ENCODE measurements at places on chromosomes 2 and 18.

DNA sequence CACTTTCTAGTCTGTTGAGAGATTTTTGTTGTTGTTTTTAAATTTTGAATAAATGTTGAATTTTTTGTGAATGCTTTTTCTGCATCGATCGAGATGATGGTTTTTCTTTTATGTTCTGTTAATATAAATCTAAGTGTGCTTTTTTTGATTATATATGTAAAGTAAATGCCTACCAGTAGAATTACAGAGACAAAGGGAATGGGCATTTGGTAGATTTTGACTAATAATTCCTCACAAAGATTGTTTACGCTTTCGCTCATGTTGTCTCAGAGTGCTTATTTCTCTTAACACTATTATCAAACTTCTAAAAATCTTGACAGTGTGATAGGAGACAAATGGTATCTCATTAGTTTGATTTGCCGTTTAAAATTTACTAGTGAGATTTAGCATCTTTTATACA lies 3.7 kb downstream of the MYO3B start:
- DNase-seq, result no peak

DNA sequence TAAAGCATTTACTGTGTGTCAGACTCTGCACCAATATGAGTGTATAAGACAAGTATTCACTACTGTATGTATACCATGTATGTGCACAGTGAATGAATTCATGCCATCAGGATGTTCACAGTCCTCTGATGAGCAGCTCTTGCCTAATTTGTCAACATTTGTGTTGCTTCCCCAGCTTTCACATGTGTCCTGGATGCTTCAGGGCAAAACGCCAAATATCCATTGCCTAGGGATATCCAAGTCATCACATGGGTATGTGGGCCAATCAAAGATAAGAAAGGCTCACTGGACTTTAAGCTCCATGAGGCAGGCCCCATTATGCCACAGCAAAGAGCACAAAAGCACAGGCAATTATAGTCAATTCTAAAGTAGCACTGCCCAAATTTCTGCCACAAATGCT lies 134.2 kb upstream of the CHAC2 start:
- DNase-seq, result no peak

DNA sequence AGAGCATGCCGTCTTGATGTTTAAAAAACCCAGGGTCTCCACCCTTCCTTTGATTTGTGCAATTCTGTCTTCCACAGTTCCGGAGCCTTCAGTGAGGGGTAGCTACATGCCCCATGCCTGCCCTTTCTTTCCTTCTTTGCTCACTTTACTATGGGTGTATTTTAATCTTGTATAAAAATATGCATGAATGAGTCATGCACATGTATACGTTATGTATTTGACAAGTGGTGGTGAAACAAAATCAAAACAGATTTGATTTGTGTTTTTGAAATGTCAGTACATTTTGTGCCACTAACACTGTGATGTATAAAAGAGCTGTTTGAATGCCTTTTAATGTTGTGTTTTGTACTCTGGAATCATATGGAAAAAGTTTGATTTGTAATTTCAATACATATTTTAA lies 126.5 kb downstream of the RNF144A start:
- no peak for DNase-seq

- no peak for DNase-seq
Observed at GRCh38 chr2:149611100-149611820, 23.7 kb upstream of the MMADHC start.

DNA sequence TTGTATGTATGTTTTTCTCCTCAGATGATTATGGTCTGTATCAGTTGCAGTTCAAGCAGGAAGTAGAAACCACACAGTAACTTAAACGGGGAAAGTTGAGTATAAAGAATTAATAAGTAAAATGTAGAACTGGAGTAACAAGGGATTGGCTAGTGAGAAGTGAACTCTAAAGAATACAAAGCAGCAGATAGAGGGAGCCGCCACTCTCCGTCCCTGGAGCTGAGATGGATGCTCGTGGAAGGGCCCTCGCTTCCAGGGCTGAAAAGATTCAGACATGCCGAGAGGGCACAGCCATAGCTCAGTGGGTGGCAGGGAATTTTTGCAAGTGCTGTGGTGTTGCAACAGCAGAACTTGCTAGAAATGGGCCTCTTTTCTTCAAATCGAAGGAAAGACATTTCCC lies 155.8 kb downstream of the COL6A3 start:
- DNase-seq, result no peak

DNA sequence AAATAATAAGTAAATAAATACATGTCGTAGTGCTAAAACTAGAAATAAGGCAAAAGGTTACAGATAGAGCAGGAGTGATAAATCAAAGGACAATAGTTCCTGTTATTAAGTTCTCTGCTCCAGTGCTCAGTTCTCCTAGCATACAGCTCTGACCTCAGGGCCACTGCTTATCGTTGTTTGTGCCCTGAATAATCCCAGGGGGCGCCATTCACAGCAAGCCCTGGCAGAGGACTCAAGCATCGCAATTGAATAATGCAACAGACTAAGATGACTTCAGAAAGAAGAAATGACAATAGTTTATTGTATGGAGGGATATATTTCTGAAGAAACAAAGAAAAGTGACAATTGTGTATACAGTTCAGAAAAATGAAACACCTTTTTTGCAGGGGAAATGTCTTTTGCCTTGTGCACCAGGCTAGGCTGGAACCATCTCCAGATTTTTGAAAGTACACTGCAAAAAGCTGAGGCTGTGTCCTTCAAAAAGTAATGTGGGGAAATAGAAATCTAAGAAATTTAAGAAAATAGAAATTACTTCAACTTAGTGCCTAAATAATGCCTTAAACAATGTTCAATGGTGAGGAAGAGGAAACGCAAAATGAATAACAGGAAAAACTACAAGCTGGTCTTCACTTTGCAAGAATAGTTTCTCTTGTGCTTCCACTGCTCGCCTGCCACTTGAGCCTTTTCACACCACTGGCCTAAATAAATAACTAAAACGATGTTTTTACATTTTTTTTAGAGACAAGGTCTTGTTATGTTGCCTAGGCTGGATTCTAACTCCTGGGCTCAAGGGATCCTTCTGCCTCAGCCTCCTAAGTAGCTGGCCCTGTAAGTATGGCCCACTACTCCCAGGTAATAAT lies 19.0 kb upstream of the CCNYL1 start:
- DNase-seq, result peak; percentile 15

DNA sequence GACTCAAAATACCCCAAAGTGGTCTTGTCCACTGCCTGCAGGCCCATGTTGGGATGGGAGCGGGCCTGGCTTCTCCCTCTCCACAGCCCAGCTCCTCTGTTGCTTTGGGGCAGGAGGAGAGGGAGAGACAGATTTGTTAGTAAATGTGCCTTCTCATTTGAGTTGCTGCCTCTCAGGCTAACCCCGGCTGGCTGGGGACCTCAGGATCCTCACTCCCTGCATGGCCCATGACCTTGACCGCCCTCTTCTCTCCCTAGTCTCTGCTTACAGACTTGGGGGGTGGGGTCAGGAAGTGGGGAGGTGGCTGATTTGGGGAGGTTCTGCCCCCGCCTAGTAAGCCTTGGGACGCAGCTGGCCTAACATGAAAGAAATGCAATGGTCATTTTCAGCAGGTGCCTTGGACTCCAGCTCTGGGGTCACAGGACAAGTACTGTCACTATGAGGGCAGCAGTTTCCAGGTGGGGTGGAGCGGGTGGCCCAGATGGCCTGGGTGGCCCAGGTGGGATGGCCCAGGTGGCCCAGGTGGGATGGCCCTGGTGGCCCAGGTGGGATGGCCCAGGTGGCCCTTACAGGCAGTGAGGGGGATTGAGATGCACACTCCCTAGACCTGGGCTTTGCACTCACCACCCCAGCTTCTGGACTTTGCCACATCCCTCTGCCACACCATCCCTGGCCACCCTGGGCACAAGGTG lies 24.1 kb downstream of the HJURP start:
- DNase-seq, result no peak

DNA sequence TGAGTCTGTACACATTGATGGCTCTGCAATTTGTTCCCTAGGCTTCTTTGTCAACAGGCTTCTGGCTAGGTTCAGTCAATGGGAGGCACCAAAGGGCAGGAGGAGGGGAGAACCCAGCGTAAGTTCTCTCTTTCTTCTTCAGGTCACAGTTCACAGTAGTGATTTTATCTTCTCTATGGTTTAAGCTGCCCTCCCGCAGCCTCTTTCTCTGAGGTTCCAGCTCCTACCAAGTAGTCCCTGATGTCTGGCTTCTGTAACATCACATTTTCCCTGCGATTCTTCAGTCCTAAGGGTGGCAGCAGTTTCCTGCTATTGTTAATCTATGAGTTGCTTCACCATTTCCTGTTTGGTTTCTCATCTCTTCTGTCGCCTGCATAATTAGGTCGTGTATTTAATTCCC lies 107.4 kb downstream of the CPO start:
- DNase-seq, result peak; percentile 4

- DNase-seq, result no peak
Observed at GRCh38 chr2:26691161-26691560, 1.4 kb upstream of the KCNK3 start.

GRCh38 chr18:8468191-8468590 lies 141.0 kb upstream of the RAB12 start:
- DNase-seq, result no peak

GRCh38 chr2:171404261-171404660 lies 29.5 kb downstream of the METTL8 start:
- no peak for DNase-seq

- DNase-seq, result no peak
Observed at GRCh38 chr2:184268900-184269477, 329.3 kb upstream of the ZNF804A start.

- DNase-seq, result no peak
Observed at GRCh38 chr2:235813398-235813797, 319.6 kb downstream of the AGAP1 start.

- DNase-seq, result no peak
Observed at GRCh38 chr2:162037028-162037795, 36.8 kb downstream of the DPP4 start.

DNA sequence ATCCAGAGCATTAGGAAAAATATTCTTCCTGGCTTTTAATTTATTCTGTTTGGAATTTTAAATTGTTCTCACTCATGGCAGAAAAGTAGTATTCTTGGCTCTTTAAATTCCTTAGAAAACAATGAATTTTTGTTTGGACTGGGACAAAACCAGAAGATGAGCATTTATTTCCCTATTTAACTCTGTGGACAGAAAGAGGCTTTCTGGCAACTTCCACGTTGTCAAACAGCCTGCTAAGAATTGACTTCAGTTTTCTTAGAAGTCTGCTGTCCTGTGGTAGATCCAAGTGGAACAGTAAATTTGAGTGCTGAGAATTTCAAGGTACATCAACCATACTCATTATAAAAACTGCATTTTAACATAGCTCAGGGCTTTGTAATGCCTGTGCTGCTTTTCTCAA lies 83.8 kb downstream of the MGAT5 start:
- no peak for DNase-seq

DNA sequence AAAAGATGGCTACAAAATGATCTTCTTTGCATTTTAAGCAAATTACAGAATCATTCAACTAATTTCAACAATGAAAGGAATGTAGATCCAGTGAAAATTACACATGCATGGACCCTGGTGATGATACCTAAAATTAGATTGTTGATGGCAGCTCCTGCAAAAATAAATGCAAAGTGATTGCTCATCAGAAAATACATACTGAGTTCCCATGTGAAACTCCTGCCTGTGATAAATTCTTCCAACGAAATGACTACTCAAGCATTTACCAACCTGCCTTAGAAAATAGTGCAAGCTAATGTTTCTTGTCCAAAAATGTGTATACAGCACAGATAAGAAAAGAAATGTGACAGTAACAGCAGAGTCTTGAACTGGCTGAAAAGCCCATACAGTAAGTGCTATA lies 300.0 kb upstream of the REV1 start:
- no peak for DNase-seq

- no peak for DNase-seq
Observed at GRCh38 chr2:201909348-201909747, 103.0 kb downstream of the CDK15 start.

- DNase-seq, result no peak
Observed at GRCh38 chr2:137000811-137001210, 235.5 kb downstream of the THSD7B start.

GRCh38 chr2:217058791-217059755 lies 199.2 kb upstream of the TNP1 start:
- no peak for DNase-seq

DNA sequence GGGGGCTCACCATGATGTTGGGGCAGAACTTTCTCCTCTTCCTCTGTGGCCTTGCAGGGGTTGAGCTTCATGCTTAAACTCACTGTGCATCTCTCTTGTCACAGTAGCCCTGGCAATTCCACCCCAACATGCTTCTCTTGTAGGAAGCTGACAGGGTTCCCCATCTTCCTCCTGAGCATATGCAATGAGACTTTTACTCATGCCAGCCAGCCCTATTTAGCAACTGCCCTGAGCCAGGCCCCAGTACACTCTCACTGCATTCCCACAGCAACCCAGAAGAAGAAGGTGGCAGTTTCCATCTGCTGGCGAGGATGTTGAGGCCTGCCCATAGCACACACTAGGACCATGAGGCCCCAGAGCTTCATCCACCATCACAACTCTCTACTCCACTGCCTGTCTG lies 72.2 kb upstream of the TEX51 start:
- DNase-seq, result no peak

Measured in stimulated activated naive CD4-positive, alpha-beta T cell treated with Interleukin-2 at 50 U/mL for 16 hours (primary cell).